ENCODE measurements at places on chromosomes 4 and X.

GRCh38 chrX:24229400-24229879 lies 79.9 kb downstream of the ZFX start:
- no peak for DNase-seq

DNA sequence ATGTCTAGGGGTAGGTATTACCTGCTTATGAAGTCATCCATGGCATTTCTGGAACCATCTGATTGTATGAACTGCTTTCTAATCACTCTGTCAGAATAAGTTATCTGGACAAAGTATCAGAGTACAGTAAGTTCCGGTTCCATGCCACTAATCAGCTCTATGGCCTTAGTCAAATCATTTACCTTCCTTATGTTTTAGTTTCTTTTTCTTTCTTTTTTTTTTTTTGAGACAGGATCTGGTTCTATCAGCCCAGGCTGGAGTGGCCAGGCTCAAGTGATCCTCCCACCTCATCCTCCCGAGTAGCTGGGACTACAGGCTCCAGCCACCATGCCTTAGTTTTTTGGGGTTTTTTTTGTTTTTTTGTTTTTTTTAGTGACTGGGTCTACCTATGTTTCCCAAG lies 11.5 kb downstream of the XIAP start:
- DNase-seq, result no peak

- DNase-seq, result no peak
Observed at GRCh38 chr4:92183825-92184224, 119.9 kb upstream of the GRID2 start.

DNA sequence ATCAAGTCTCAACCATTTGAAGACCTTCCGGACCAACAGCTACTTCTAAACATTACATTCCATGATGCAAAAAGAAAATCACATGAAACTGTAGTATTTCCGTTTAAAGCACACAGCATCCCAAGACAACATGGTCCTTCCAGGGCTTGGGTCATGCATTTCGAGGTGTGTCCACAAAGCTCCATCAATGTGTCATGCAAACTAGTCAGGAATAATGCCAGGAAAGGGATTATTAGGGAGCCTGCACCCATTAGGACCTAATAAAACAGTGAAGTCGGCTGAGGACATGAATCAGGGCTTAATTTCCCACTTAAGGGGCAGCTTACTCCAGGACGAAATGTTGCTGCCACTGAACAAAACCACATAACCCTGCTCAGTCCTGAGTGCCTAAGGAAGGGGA lies 177.9 kb downstream of the TSPAN5 start:
- DNase-seq, result no peak

- DNase-seq, result no peak
Observed at GRCh38 chr4:1168191-1169101, 3.9 kb downstream of the SPON2 start.

DNA sequence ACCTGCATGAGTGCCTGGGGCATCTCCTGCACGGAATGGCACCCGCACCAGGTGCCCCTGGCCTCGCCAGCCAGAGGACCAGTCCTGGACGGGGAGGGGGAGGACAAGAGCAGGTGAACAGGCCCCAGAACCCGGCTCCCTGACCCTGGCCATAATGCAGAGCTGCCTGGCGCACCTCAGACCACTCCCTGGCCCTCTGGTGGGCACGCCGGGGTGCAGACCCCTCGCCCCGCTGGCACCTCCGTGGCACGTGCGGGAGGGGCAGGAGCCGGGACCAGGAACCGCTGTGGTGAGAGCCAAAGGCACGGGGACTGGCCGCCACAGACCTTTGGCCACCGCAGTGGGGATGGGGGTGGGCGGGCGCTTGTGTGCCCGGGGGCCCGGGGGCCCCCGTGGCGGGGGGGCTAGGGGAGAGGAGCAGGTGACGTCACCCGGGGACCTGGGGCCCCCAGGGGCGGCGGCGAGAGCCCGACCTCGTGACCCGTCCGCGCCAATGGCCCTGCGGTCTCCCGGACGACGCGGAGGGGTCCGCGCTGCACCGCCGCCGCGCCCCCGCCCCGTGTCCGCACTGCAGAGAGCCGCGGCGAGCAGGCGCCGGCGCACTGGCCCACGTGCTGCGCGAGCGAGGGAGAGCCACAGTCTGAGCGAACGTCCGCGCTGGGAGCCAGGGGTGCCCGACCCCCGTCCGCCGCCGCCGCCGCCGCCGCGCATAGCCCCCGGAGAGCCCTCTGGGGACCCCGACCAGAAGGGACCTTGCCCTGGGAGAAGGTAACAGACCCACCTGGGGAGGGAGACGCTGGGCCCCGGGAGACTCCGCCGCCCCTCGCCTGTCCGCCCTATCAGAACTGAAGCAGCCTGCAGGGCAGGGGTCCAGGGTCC lies at the start of gene PNMA3:
Gene PNMA3, plus strand, starts transcription at position 600 of the 879 bp plus-strand sequence. CDS start 586 bp downstream, outside the sequence.
- DNase-seq, result no peak

- no peak for DNase-seq
Observed at GRCh38 chr4:2259541-2260343, 2.2 kb downstream of the MXD4 start.

DNA sequence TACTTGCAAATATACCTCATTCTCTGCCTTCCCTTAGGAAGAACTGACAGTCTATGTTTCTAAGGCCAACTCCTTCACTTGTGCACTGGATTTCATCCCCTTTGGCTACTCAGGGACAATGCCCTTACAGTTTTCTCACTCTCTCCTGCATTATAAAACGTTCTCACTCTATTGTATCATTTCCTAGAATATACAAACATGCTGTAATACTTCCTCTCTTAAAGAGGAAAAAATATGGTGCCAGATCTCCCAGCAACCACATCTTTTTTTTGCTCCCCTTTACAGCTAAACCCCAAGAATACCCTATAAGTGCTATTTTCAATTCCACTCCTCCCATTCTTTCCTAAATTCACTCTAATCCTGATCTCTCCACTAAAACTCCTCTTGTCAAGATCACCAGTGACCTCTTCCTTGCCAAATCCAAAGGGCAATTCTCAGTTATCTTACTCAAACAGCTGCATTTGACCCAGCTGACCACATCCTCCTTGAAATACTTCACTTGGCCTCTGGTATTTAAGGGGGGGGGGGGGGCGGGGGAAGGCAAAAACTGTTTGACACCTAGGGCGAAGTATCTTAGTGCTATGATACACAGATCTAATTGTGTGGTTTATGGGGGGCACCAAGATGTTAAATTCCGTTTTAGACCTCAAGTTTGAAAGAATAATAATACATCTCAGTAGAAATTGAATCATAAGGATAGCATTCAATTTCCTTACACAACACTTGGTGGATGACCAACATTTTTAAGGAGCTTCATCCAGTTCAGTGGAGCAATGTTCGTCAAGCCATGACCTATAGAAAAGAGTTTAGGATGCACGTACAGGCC lies 1.6 kb downstream of the RCHY1 start:
- no peak for DNase-seq

DNA sequence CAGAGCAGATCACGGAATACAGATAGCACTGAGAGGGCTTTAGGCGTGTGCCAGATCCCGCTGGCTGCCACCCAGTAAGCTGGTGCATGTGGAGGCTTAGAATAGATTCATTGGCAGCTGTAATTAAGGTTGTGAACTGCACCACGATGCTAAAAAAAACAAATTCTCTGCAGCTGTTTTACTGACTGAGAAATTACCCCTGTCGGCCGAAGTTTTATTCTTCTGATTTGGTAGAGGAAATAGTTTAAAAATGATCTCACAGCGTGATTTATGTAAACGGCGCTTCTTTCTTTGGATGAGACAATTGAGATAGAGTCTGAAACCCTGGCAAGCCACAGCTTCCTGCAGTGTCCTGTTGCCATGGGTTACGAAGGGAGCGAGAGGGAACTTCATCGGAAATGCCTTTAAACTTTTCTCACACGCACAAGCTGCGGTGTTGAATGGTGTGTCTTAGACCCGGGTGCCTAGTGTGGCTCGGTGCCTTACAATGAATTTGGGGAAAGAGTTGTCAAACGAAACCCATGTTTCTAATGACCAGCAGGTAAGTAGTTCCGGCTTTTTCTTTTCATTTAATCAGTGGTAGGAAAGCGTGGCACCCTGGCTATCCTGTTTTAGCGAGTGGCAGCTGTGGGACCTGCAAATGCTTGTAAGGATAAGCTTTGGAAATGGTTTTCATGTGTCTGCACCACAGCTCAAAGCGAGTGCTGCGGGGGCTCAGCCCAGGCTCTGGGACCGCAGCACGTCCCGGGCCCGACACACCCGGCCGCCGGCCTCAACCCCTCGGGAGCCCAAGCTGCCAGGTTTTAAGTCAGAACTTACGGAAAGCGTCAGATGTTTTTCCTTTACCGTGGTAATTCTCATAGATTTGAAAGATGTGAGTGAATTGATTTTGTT lies 71.7 kb upstream of the HGFAC start:
- DNase-seq, result no peak

DNA sequence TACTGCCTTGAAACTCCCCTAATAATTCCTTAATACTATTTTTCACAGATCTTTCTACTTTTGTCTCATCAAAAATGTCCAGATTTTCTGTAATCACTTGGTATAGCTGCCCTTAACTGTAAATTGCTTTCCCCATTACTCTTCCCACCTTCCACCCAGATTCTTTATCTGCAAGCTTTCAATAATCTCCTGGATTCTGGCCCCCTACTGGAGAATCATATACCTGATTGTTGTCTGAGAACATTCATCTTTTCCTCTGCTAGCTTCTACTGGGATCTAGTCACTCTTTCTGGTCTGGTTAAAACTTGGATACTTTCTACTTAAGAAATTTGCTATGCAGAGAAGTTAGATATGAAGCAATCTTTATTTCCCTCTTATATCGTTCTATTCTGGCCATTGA lies 552.6 kb downstream of the PCDH19 start:
- DNase-seq, result no peak

- DNase-seq, result no peak
Observed at GRCh38 chrX:13101441-13102139, 57.2 kb upstream of the FAM9C start.

- no peak for DNase-seq
Observed at GRCh38 chr4:40723728-40724127, 26.0 kb upstream of the NSUN7 start.

GRCh38 chr4:186813377-186814068 lies 89.9 kb upstream of the FAT1 start:
- no peak for DNase-seq

- no peak for DNase-seq
Observed at GRCh38 chr4:20623939-20624338, 76.3 kb upstream of the PACRGL start.

GRCh38 chr4:122689972-122690371 lies 42.5 kb upstream of the BBS12 start:
- no peak for DNase-seq

DNA sequence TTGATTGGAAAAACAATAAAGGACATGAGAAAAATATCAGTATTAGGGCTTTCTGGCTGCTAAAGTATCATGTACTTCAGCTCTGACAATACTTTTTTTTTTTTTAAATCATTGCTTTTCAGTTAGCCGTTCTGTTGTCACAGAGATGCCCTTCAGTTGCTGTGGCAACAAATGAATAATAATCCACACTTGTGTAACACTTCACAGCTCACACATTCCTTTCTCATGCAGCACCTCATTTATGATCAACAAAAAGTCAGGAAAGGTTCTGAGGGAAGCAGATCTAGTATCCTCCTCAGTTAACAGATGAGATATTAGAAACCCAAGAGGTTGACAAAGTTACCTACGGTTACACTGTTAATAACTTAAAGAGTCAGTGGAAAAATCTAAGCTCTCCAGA lies 444.2 kb upstream of the SLIT2 start:
- DNase-seq, result no peak

- no peak for DNase-seq
Observed at GRCh38 chr4:30744957-30745640, 24.9 kb downstream of the PCDH7 start.

GRCh38 chr4:42454755-42455420 lies 57.6 kb downstream of the SHISA3 start:
- no peak for DNase-seq

GRCh38 chr4:133390198-133390855 lies 241.2 kb downstream of the PCDH10 start:
- DNase-seq, result no peak

DNA sequence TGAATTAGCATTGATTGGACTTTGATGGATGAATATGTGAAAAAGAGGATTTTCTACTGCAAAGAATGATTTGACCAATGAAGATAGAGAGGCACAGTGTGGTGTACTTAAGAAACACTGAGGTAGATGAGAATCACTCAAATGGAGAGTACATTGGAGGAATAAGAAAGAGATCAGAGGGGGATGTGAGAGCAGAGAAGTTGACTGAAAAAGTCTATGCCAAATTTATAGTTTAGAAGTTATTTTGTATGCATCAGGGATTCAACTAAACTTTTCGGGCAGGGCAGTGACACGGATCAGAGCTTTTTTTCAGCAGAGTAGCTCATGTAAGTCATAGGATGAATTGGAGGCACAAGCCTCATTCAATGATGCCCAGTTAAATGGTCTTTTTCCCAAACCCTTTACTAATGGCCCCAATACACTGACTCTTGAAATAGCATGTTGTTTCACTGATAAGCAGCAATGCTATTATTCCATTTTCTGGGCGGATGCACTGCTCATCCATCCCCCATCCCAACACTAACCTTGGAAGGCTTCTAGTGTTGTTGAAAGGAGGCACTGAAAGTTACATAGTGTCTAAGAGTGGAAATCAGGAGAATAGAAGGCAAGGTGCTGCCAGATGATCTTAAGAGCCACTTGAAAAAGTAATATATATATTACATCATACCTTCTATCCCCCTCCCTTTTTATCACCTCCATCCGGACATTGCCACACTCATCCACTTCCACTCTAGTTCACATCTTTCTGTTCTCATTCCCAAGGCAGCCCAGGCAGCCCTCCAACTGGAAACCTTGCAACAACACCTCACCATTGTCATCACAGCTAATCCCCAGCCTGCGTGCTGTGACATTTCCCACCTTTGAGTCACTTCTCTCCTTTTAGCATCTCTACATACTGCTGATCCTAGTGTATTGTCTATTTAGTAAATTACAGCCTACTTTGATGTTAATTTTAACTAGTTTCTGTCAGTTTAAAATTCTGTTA lies 46.1 kb downstream of the ARHGAP24 start:
- no peak for DNase-seq

DNA sequence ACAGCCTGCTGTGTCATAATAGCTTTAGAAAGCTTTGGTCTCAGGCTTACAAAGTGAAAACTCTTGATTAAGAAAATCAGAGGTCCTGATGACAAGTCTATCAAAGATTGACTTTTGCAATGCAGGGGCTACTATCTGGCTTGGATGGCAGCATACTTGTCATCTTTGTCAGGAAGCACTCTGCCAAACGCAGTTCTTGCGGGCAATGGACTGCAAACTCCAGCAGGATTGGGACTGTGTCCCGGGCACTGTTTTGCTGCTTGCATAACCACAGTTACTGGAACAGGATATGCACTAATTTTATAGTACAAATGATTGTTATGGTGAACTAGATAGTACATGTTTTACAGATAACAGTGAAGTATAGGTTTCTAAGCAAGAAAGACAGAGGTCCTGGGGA lies 185.6 kb downstream of the IQCM start:
- no peak for DNase-seq

DNA sequence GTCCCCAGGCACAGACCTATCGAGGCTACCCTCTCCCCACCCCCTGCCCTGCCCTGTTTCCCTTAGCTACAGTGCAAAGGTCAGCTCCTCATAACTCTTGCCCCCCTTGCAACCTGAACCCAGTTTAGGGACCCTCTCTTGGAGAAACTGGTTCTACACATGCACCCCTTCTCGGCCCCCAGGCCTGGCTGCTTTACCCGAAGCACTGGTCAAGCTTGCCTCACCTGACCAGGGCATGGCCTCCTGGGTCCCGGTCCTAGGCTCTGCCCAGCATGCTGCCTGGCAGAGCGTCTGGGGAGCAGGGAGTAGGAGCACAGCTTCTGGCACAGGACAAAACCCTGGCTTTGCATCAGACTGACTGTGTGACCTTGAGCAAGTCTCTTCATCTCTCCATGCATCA lies 28.0 kb downstream of the ZNF185 start:
- no peak for DNase-seq

GRCh38 chr4:6546681-6547447 lies 28.1 kb upstream of the MAN2B2 start:
- peak; percentile 58 for DNase-seq

GRCh38 chrX:75963774-75964173 lies 178.7 kb upstream of the MAGEE2 start:
- no peak for DNase-seq

All from GM12892 (cell line).